ENCODE measurements at places on chromosomes 1 and 21.

GRCh38 chr1:28642056-28642846 is 616 bp downstream of the TAF12 start:
- DNase-seq: peak; percentile 43

DNA sequence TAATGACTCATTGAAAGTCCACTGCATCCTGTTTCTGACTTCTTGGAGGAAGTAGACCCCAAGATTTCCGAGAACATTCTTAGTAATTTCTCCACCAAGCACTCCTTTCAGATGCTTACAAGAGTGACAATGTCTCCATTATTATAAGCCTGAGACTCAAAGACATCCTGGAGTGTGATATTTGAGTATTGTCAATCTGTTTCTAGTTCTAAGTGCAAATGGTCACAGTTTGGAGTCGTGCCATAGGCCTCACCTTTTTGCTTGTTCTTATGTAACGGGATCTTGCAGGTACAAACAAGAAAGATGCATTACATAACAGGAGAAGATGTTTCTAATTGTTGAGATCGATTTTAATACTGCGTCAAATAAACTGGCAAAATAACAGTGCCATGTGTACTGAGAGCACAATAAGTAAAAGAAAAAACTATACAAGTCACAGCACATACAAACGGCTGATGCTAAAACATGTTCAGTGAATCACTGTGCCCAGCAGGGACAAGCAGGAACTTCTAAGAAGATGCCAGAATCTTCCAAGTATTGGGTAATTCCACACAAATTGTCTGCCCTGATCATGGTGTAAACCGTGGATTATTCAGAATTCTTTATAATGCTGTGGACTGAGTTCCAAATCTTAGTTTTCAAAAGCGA is 54.1 kb downstream of the CD2 start:
- DNase-seq: no peak

DNA sequence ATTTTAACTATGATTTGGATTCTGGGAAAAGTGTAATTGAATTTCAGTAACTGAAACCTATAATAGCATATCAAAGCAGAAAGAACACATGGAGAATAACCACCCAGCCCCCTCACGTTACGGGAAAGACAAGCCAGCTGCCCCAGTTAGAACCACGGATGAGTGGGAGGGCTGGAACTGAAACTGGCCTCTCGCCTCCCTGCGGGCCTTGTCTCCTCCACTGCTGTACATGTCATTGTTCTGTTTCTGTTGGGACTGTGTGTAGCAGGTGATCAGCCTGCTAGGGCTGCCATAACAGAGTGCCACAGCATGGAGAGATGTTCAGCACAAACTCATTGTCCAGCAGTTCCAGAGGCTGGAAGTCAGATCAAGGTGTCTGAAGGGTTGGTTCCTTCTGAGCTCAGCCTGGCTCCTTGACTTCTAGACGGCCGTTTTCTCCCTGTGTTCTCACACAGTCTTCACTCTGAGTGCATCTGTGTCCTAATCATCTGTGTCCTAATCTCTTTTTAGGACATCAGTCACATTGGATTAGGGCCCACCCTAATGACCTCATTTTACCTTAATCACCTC is 52.4 kb downstream of the MAP3K21 start:
- DNase-seq: no peak

- DNase-seq: no peak
These were observed 26.1 kb downstream of the PADI6 start for GRCh38 chr1:17397910-17398695.

- peak; percentile 17 for DNase-seq
These were observed 2.6 kb downstream of the TEDDM1 start for GRCh38 chr1:182397653-182398393.

GRCh38 chr1:209431402-209431801 is 152.1 kb upstream of the CAMK1G start:
- DNase-seq: no peak

DNA sequence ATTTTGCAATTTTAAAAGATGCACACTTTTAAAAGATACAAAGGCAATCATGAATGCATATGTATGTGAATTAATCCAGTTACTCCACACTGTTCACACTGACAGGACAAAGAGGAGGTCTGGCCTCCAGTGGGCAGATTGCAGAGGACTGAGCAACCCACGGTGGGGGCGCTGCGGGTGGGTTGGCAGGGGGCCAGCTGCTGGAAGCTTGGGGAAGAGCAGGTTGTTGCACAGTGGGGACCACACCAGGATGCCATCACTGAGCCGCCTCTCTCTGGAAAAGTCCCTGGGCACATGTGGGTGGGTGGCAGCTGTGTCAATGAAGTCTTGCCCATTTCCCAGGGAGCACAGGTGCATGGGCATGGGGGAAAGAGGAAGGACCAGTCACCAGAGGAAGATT is 12.7 kb upstream of the PADI4 start:
- no peak for DNase-seq

- no peak for DNase-seq
These were observed 108.2 kb upstream of the GREM2 start for GRCh38 chr1:240719953-240720700.

GRCh38 chr1:21308847-21309652 is 18.8 kb upstream of the ECE1 start:
- peak; percentile 83 for DNase-seq

DNA sequence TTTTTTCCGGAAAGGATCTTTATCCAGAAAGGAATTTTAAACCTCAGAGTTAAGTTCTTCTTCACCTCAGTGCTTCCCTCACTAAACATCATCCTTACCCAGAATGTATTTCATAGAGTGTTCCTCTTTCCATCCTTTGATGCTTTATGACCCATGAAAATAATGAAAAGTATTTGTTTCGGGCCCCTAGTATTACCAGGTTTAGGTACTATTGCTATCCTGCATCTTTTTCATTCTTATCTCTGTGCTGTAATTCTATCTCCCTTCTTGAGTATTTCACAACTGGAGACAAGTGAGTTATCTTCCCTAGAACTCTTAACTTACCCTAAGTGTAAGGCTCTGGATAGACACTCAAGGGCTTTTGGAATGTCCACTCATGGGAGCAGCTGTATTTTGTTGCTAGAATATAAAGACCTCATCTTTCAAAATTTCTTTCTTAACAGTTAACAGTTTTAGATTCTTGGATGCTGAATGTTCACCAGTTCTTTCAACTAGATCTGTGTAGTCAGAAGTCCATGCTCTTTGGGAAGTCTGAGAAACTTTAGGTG is 26.2 kb downstream of the UCK2 start:
- DNase-seq: no peak

DNA sequence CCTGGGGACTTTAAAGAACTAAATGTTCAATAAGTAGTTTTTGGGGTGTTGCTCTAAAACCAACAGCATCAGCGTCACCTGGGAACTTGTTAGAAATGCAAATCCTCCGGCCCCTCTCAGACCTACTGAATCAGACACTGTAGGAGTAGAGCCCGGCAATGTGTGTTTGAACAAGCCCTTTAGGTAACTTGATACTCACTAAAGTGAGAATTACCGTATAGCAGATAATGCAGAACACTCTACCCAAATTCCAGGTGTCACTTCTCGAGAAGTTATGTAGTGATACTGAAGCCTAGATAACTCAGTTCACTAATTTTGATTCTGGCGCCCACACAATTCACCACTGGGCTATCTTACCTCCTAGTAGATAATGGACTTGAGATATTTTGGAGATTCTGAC is 3.7 kb upstream of the DPT start:
- no peak for DNase-seq

GRCh38 chr1:1013105-1013921 is at the start of gene ISG15:
Gene ISG15 (plus strand): TSS chr1:1013497. CDS start chr1:1013574, 77 bp downstream.
- DNase-seq: peak; percentile 86

GRCh38 chr1:111559736-111560279 is 56.4 kb upstream of the ADORA3 start:
- DNase-seq: peak; percentile 79

DNA sequence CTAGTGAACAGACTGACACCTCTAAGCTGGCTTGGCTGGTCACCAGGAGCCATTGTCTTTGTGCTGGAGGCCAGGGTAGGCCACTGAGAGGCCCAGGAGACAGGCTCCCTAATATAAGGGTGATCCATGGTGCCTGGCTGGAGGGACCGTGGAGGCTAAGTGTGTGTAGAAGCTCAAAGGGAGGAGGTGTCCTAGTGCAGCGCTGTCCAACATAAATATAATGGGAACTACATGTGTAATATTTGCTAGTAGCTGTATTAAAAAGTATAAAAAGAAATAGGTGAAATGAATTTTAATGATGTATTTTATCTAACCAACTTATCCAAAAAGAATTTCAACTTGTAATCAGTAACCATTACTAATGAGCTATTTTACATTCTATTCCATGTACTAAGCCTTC is 35.0 kb downstream of the SOX13 start:
- DNase-seq: no peak

DNA sequence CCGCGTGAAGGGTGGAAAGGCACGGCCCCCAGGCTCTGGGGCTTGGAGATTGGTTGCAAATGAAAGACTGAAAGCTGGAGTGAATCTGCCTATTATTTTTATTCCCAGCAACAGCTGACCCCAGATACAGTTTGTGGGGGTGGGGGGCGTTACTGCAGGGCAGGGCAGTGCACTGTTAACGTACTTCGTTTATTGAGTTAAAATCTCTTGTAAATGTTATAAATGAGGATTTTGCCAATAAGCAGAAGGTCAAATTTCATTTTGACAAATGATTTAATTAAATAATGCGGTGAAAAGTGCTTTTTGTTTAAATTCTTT is 1.0 kb upstream of the VPS26C start:
- DNase-seq: no peak

- no peak for DNase-seq
These were observed 7.0 kb upstream of the CDK11B start for GRCh38 chr1:1665815-1666251.

GRCh38 chr1:184110272-184111204 is 59.0 kb downstream of the TSEN15 start:
- DNase-seq: no peak

- no peak for DNase-seq
These were observed 260.4 kb downstream of the PTPRU start for GRCh38 chr1:29496701-29497100.

GRCh38 chr21:15406791-15407190 is 323.0 kb upstream of the USP25 start:
- DNase-seq: no peak

DNA sequence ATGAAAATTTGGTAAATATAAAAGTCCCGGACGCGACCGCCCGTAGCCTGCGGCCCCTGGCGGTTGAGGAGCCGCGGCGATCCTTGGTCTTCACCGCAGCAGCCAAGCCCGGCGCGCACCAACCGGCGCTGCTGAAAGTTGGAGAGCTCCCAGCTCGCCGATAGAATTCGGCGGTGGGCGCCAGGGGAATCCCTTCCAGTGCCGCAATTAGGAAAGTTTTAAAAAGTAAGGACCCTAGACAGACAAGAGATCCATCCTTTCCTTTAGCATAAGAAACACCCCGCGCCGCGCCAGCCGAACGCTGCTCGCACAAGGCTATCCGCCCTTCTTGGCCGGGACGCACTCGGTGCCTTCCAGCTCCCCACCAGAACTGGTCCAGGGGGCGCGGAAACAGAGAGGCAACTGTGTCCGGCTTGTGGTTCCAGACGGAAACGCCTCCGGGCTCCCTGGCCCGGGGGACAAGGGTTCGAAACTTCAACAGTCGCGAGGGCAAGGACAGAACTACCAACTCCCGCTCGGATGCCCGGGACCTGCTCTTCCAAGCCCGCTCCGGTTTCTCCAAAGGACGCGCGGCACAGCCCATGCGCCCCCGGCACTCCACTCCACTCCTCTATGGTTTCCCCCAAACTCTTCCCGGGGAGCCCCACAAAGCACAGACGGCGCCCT is 1.7 kb downstream of the FAM78B start:
- DNase-seq: peak; percentile 43

- no peak for DNase-seq
These were observed 65.4 kb downstream of the LUZP1 start for GRCh38 chr1:23103001-23103889.

DNA sequence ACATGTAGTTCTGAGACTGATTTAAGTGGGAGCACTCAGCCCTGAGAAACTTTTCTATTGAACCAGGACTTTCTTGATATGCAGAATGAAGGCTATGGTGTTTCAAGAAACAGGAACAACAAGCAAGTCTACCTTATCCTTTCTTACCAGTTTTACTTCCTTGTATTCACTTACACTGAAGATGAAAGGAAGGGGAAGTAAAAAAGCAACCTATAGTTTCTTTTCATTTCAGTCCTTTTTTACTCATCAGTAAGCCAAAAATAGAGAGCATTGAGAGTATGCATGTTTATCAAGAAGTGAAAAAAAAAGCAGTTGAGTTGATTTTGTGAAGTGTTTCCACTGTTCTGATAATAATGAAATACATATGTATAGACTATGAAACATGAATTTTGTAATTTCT is 1010.3 kb downstream of the AMY1C start:
- DNase-seq: no peak

DNA sequence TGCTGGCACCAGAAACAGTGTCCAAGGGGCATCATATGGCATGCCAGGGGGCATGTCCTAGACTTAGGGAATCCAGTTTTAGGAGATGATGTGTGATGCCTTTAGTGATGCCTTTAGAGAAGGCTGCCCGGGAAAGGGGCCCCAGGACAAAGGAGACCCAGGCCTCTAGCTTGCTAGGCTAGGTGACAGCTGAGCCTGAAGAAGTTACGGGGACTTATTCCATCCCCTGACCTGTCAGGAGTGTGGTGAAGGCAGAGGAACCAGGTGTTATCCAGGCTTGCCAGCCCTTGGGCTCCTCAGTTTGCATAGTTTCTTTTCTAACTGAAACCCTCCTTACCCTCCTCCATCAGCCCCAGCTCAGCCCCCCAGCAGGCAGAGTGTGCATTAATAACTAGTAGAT is 269.7 kb upstream of the CSF3R start:
- no peak for DNase-seq

GRCh38 chr1:33178836-33179439 is 2.9 kb downstream of the TRIM62 start:
- no peak for DNase-seq

DNA sequence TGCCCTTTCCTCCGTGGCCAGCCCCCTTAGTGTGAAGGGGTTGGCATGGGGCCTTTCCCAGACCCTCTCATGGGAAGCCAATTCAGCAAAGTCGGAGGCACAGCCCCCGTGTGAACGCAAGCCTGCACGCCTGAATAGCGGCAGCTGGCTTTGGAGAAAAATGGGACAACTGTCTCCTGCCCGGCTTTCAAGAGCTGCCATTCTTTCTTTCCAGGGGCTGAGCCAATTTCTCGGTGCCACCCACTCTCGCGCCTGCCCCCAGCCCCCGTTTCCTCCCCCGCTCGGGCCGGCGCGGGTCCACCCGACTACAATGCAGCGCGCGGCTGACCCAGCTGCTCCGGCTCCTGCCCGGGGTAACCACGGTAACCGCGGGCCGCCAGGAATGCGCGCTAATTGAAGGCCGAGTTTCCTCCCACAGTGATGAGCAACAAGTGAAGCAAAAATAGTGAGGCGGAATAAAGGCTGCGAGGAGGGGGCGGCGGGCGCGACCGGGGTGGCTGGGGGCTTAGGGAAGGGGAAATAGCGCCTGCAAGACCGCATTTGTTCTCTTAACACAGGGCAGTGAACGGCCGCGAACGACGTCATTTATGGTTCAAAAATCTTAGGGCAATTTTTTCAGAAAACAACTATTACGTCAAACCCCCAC is 27.8 kb downstream of the ILDR2 start:
- DNase-seq: peak; percentile 67

- no peak for DNase-seq
These were observed 42.3 kb downstream of the DPT start for GRCh38 chr1:168686666-168687065.

- no peak for DNase-seq
These were observed 118.0 kb downstream of the ACTL8 start for GRCh38 chr1:17873007-17873675.

Measured in choroid plexus epithelial cell (primary cell).